T-cell (primary cell): ENCODE measurements at places on chromosomes 2 and 18. TPM values are rescaled to one million over a fixed set of nuclear protein-coding genes. Genes with fewer than 3 reads are reported as not detected.

GRCh38 chr2:147273628-147274027 is 571.2 kb upstream of the ACVR2A start:
- H3K27ac ChIP-seq: no peak overlapping the region
- H3K4me1 ChIP-seq: no peaks in the 10 kb centered on the region

- H3K27ac ChIP-seq: no peak overlapping the region
- no peaks in the 10 kb centered on the region for H3K36me3 ChIP-seq
- H3K4me3 ChIP-seq: no peak overlapping the region
- no peak for DNase-seq
- H3K4me1 ChIP-seq: no peaks in the 10 kb centered on the region
Observed at GRCh38 chr2:75396314-75396713, 164.4 kb downstream of the EVA1A start.

DNA sequence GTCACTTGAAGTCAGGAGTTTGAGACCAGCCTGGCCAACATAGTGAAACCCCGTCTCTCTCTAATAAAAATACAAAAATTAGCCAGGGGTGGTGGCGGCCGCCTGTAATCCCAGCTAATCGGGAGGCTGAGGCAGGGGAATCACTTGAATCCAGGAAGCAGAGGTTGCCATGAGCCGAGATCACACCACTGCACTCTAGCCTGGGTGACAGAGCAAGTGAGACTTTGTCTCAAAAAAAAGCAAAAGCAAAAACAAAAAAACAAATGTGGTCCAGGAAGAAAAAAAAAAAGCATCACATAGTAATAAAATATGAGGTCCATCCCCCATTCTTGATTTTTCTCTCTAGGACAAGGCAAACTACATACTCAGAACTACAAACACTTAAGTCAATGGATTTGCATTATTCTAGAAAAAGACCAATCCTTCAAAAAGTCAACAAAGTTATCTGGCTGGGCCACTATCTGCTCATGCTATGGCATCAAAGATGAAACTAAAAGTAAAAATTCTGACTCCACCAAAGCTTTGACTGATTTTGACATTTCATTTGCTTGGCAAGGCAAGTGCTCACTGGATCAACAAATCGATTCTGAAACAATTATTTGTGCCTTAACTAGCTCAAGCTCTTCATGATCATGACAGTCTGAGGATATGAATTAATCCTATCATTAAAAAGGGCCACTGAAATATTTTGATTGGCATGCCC is 28.4 kb downstream of the MEX3C start:
- H3K36me3 ChIP-seq: no peaks in the 10 kb centered on the region
- peak overlapping the region; percentile 28 for H3K27ac ChIP-seq
- DNase-seq: no peak
- H3K27me3 ChIP-seq: no peaks in the 10 kb centered on the region

- no peaks in the 10 kb centered on the region for H3K27me3 ChIP-seq
- H3K4me3 ChIP-seq: no peak overlapping the region
- no peaks in the 10 kb centered on the region for H3K4me1 ChIP-seq
- H3K36me3 ChIP-seq: no peaks in the 10 kb centered on the region
- no peak for DNase-seq
Observed at GRCh38 chr2:190637281-190637734, 11.6 kb upstream of the NAB1 start.

DNA sequence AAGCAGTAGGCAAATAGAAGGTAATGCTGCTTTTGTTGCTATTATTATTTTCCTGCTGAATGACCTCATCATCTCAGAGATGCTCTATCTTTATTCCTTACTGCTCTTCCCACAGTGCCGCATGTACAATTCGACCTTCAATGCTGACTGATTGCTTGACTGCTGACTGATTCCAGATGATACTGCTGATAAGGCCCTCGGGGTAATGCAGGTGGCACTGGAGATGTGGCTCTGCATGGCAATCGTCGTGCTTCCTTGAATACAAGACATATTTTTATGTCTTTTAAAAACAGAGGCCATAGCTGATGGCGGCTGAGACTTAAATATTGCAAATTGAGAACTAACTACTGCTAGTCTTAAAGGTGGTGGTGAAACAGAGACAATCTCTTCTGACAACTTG is 146.6 kb downstream of the LOXHD1 start:
- H3K27ac ChIP-seq: no peak overlapping the region
- DNase-seq: no peak
- H3K27me3 ChIP-seq: no peaks in the 10 kb centered on the region
- H3K36me3 ChIP-seq: no peaks in the 10 kb centered on the region

DNA sequence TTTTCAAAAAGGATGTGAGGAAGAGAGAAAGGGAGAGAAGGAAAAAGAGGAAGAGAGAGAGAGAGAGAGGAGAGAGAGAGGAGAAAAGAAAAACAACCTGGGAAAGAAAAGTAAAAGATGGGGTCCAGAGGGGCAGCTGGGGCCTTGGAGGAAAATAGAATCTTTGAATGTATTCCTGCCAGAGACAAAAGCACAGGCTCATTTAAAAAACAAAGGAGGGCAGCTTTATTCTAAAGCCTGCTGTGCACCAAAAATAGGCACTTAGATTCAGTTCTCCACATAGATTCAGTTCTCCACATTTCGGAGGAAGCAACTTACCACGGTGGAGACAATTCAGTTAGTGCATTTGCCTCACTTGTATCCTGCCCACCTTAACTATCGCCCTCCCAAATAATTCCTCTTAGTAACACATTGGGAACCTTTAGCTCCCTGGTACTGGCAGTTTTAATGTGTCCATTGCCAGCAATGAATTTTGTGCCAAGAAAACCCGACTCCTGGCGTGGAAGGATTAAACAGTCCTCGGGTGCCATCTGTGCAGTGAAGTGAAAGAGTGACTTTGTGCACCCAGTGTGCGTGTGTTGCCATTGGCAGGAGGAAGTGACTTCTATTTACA is 71.3 kb downstream of the DPP4 start:
- no peaks in the 10 kb centered on the region for H3K36me3 ChIP-seq
- H3K4me1 ChIP-seq: peaks cover 11% of the 10 kb centered on the region
- no peak overlapping the region for H3K27ac ChIP-seq
- no peak for DNase-seq
- no peak overlapping the region for H3K4me3 ChIP-seq

RAB27B gene
- total RNA-seq: 2.6 TPM

SMPD4 gene
- 56.3 TPM for total RNA-seq

GRCh38 chr18:48419277-48420022 is 10.3 kb upstream of the ZBTB7C start:
- H3K4me3 ChIP-seq: no peak overlapping the region
- peaks cover 10% of the 10 kb centered on the region for H3K27me3 ChIP-seq
- DNase-seq: no peak
- no peaks in the 10 kb centered on the region for H3K4me1 ChIP-seq
- H3K36me3 ChIP-seq: no peaks in the 10 kb centered on the region
- H3K27ac ChIP-seq: no peak overlapping the region

GRCh38 chr2:219542931-219543595 is 546 bp downstream of the CHPF start:
- peaks cover 10% of the 10 kb centered on the region for H3K4me1 ChIP-seq
- H3K4me3 ChIP-seq: peak overlapping the region; percentile 76
- no peak for DNase-seq
- H3K27me3 ChIP-seq: peaks cover 10% of the 10 kb centered on the region

DNA sequence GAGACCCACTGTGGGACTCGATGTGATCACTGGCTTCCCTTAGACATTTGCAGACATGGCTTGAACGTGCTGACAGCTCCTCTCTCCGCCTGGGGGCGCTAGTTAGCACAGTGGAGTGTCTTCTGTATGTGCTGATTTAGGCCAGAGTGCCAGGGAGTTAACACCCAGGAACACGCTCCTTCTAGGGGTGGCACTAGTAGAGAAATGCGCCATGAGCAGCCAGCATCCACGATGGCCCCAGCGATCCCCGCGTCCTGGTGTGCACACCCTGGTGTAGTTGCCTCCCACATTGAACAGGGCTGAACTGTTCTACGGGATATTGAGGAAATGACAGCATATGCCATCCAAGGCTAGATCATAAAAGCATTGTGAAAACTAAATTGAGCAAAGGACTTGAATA is 11.4 kb upstream of the NMUR1 start:
- H3K4me1 ChIP-seq: peaks cover 8% of the 10 kb centered on the region
- no peak overlapping the region for H3K27ac ChIP-seq
- no peaks in the 10 kb centered on the region for H3K27me3 ChIP-seq
- H3K4me3 ChIP-seq: no peak overlapping the region

DNA sequence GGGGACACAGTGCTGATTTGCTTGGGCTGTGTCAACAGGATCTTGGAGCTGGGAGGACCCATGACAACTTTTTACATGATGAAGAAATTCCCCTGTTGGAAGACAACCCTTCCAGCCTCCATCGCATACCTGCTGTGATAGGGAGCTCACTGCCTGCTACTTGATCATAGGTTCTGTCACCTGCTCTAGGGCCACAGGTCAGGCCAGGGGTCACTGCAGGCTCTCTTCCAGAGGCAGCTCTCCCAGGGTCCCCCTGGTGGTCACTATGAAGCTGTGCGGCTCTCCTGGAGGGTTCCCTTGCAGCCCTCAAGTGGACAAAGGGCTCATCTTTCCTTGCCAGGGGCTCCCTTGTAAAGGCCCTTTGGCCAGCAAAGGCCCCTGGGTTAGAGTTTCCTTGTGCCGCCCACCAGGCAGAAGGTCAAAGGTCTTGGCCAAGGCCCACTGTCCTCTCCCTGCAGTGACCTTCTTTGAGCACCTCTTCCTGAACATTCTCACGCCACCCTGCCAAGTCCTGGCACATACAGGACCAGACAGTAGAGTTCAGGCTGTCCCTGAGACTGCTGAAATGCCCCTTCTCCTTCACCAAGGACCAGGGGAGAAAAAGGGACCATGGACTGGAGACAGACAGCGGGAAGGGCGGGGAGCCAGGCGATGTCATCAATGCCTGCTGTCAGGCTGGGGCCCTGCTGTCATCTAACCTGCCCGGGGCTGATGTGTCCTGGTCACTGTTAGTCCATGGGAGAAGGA is 345.1 kb downstream of the DYSF start:
- H3K36me3 ChIP-seq: no peaks in the 10 kb centered on the region
- no peak overlapping the region for H3K4me3 ChIP-seq
- H3K27me3 ChIP-seq: no peaks in the 10 kb centered on the region
- H3K4me1 ChIP-seq: no peaks in the 10 kb centered on the region
- no peak overlapping the region for H3K27ac ChIP-seq

IGFBP2 gene
- total RNA-seq: 2.1 TPM

DNA sequence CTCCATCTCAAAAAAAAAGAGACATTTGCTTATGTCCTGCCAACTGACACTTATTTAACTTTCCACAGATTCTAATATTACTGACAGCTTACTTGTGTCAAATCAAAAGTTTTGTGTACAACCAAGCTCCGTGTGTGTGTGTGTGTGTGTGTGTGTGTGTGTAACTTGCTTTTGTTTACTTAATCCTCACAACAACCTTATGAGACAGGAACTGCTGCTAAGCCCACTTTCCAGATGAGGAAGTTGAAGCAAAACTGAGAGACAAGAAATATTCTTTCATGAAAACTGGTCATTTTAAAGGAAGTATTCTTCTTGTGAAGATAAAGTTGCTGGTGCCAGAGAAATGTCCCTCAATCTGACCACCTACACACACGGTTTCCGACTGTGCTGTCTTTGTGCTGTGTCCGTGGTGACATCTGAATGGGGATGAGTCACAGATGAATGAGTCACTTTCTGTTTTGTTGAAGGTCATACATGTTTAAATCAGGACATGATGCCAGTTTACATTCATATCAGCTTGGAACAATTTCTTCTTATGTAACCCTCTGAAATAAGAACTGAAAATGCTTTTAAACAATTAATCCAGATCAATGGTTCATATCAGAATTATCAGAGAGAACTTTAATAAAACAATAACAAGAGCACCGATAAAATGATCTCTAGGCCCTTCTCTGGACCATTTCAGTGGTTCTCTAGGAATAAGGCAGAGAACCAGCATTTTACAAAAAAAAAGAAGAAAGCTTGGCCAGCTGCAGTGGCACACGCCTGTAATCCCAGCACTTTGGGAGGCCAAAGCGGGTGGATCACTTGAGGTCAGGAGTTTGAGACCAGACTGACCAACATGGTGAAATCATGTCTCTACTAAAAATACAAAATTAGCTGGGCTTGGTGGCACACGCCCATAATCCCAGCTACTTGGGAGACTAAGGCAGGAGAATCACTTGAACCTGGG is 95.5 kb downstream of the THNSL2 start:
- H3K4me3 ChIP-seq: no peak overlapping the region
- no peak overlapping the region for H3K27ac ChIP-seq
- H3K27me3 ChIP-seq: peaks cover 5% of the 10 kb centered on the region
- H3K4me1 ChIP-seq: peaks cover 22% of the 10 kb centered on the region

- no peak overlapping the region for H3K4me3 ChIP-seq
- no peak for DNase-seq
- no peak overlapping the region for H3K27ac ChIP-seq
- H3K36me3 ChIP-seq: no peaks in the 10 kb centered on the region
- no peaks in the 10 kb centered on the region for H3K4me1 ChIP-seq
Observed at GRCh38 chr2:10282611-10283105, 20.0 kb upstream of the HPCAL1 start.

BOLL gene
- not detected for total RNA-seq

ITGA6 gene
- total RNA-seq: 113 TPM

DNA sequence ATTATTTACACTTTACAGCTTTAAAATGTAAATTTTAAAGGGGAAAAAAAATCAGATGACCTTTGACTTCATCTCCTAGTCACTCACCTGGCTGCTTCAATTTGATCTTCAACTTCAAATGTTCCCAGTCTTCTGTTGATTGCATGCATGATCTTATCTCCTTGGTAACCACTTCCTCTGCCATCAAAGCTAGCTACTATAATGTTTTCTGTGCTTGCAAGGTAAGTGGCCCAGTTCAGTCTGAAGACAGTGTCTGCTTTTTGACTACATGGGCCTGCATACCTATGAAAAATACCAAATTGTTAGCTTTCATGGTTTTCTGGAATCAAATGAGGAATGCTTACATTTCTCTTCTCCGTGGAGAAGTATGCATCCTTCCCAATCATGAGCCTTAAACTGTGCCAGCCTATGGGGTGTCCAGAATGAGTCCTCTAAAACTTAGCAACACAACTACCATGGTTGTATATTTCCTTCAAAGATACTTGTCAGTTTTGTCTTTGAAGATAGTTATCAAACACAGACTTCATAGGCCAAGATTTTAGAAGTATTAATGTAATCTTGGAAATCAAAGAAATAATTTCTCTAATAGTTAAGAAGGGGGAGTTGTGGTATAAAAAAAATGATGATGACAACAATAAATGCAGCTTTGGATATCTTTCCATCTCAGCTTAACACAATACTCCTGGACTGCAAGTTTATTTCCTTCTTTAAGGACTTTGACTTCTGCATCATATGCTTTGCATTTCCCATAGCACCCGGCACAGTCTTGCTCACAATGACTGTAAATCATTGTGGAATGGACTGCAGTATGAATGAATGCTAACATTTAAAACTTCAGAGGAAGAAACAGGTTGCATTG is 62.1 kb downstream of the DPP4 start:
- H3K27ac ChIP-seq: peak overlapping the region; percentile 96
- H3K27me3 ChIP-seq: no peaks in the 10 kb centered on the region
- peaks cover 76% of the 10 kb centered on the region for H3K4me1 ChIP-seq

CD28 gene
- total RNA-seq: 154 TPM

PHLPP1 gene
- total RNA-seq: 6.9 TPM

GRCh38 chr2:138421315-138421970 is 80.1 kb upstream of the SPOPL start:
- no peaks in the 10 kb centered on the region for H3K27me3 ChIP-seq
- H3K36me3 ChIP-seq: no peaks in the 10 kb centered on the region
- no peaks in the 10 kb centered on the region for H3K4me1 ChIP-seq
- DNase-seq: no peak
- H3K4me3 ChIP-seq: no peak overlapping the region
- H3K27ac ChIP-seq: no peak overlapping the region
